Activated CD8-positive, alpha-beta T cell treated with anti-CD3 and anti-CD28 coated beads for 36 hours (primary cell): ENCODE measurements at places on chromosomes 16 and 17.

GRCh38 chr17:56425483-56425882 lies 168.0 kb upstream of the NOG start:
- H3K27me3 ChIP-seq: peaks cover 9% of the 10 kb centered on the region
- H3K4me3 ChIP-seq: no peak overlapping the region
- DNase-seq: no peak
- no peak overlapping the region for H3K27ac ChIP-seq

- H3K27ac ChIP-seq: no peak overlapping the region
- peaks cover 12% of the 10 kb centered on the region for H3K4me1 ChIP-seq
- DNase-seq: no peak
- H3K36me3 ChIP-seq: peaks cover 43% of the 10 kb centered on the region
- H3K4me3 ChIP-seq: no peak overlapping the region
- no peaks in the 10 kb centered on the region for H3K27me3 ChIP-seq
These were observed 13.5 kb downstream of the GLYR1 start for GRCh38 chr16:4833584-4833983.

DNA sequence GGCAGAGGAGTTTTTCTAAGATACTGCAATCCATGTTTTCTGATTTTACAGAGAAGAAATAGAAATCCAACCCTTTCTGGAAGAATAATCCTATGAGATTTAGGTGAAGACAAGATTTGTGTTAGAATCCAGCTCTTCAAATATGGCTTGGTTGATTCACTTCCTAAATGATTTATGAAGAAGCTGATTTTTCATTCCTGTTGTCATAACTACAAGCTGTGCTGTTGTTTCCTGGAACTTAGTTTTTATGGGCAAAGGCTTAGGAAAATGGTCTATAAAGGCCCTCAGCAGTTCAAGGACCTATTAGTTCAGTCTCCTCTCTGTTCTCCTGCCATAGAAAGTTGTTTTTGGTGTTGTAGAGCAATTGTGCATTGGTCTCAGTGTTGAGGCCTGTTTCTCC lies 174.2 kb upstream of the FAM20A start:
- H3K36me3 ChIP-seq: no peaks in the 10 kb centered on the region
- no peak for DNase-seq
- no peak overlapping the region for H3K4me3 ChIP-seq
- H3K4me1 ChIP-seq: peaks cover 4% of the 10 kb centered on the region

DNA sequence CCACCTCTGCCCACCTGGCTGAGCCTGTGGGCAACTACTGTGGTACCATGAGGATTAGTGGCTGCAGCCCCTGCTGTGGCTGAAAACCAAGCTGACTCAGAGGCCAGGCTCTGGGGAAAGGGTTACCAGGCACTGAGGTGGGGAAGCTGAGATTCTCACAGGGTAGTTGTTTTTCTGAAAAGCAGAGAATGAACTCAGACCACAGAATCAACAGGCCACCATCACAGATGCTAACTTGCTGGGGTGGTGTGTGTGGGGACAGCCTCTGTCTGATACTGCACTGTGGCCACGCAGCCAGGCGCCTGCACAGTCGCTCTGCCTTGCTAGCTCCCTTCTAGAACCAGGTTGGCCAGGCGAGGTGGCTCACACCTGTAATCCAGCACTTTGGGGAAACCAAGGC lies 28.8 kb downstream of the NPLOC4 start:
- H3K4me1 ChIP-seq: peaks cover 8% of the 10 kb centered on the region
- DNase-seq: peak; percentile 25
- peak overlapping the region; percentile 46 for H3K27ac ChIP-seq
- H3K4me3 ChIP-seq: no peak overlapping the region
- H3K27me3 ChIP-seq: no peaks in the 10 kb centered on the region
- H3K36me3 ChIP-seq: peaks cover 42% of the 10 kb centered on the region

DNA sequence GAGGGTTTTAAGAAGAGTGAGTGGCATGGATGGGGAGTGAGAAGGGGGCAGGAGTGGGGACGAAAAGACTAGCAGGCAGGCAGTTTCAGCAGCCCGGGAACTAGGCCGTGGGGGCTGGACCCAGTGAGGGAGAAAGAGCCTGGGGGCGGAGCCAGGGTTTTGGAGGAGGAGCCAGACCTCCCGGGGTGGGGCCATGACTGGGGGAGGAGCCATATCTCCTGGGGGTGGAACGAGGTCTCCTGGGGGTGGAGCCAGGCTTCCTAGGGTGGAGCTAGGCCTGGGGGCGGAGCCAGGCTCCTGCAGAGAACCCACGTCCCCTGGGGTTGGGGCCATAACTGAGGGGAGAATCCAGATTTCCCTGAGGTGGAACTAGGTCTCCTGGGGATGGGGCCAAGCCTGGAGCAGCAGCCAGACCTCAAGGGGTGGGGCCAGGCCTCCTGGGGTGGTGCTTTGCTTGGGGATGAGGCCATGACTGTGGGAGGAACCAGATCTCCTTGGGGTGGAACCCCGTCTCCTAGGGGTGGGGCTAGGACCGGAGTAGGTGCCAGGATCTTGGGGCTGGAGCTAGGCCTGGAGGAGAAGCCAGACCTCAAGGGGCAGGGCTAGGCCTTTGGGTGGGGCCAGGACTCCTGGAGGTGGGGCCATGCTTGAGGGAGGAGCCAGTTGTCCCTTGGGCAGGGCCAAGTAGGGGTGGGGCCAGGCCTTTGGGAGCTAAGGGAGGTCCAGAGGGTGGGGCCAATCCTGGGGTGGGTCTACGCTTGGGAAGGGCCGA lies 41.7 kb upstream of the JPH3 start:
- no peak overlapping the region for H3K27ac ChIP-seq
- DNase-seq: peak; percentile 44
- H3K4me3 ChIP-seq: no peak overlapping the region
- no peaks in the 10 kb centered on the region for H3K4me1 ChIP-seq
- peaks cover 4% of the 10 kb centered on the region for H3K27me3 ChIP-seq

DNA sequence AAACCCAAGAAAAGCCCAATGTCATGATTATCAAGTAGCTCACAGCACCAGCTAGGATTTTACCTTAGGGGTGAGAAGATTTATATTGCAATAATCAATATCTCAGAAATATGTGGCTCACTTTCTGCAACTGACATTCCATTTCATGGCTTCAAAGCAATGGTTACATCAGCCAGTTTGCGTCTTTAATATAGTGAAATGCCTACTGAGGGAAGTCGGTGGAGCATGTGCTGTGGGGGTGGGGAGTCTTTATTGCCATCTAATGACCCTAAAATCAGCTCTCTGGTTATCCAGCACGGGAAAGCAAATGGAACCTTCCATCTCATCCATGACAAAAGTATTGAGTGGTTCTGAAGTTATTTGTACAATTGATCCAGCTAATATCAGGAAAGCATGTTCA lies 395.5 kb downstream of the CA10 start:
- no peak for DNase-seq
- H3K27ac ChIP-seq: no peak overlapping the region
- H3K36me3 ChIP-seq: no peaks in the 10 kb centered on the region
- no peak overlapping the region for H3K4me3 ChIP-seq

DNA sequence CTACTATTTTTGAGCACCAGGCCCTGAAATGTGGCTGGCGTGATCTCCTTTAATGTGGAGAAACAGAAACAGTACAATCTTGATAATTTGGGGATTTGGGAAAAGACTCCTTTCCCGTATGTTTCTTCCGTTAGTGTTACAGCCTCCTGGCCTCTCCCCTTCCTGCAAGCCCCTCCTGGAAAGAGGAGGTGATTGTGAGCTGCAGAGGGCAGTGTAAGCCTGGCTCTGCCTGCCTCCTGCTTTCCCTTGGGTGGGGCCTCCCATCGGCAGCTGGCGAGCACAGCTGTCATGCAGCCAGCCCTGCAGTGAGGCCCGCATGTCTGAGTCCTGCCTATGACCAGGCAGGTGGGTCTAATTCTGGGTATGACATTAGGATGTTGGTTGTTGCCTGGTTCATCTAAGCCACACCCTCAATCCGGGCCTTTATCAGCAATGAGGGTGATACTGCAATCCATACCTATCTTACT lies 48.7 kb upstream of the WSB1 start:
- no peaks in the 10 kb centered on the region for H3K36me3 ChIP-seq
- peaks cover 11% of the 10 kb centered on the region for H3K4me1 ChIP-seq
- DNase-seq: peak; percentile 76
- no peak overlapping the region for H3K4me3 ChIP-seq
- H3K27ac ChIP-seq: no peak overlapping the region
- H3K27me3 ChIP-seq: peaks cover 10% of the 10 kb centered on the region

DNA sequence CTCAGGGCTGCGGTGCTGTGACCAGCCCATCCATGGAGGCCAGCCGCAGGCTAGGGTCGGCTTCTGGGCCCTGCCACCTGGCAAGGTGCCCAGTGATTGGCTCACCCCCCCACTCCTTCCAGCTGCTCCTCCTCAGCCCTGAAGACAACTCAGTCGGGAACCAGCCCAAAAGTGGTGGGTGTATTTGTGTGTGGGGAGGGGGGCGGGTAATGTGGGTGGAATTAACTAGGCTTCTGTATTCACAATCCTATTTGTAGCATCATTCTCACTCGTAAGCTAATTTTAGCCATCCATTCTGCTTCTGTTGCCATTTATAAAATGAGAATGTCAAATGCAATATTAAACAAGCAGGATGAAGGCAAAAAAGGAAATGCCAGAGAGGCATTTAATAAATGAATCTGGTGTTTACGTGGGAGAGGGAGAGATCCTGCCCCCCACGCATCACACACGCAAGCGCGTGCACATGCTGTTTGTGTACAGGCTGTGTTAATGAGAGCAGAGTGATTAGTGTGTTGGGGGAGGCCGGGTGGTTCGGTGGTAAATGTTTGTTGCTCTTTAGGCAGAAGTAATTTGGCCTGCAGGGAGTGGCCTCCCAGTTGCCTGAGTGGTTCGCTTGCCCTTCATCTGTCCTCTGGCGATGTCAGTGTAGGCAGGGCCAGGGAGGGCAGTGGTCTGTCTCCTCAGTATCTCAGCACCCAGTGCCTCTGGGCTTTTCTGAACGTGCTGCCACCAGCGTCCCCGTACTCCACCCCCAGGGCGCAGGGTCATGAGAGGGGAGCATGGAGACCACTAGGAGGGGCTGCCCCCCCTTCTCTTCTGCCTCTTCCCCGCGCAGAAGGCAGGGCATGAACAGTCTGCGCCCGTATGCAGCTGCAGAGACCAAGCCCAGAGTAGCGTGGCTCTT lies 140.1 kb downstream of the CCDC182 start:
- no peaks in the 10 kb centered on the region for H3K27me3 ChIP-seq
- H3K4me1 ChIP-seq: peaks cover 84% of the 10 kb centered on the region
- H3K36me3 ChIP-seq: peaks cover 10% of the 10 kb centered on the region
- peak overlapping the region; percentile 40 for H3K4me3 ChIP-seq

- no peak for DNase-seq
- H3K27me3 ChIP-seq: peaks cover 2% of the 10 kb centered on the region
- H3K27ac ChIP-seq: no peak overlapping the region
- peaks cover 5% of the 10 kb centered on the region for H3K4me1 ChIP-seq
- H3K36me3 ChIP-seq: no peaks in the 10 kb centered on the region
- H3K4me3 ChIP-seq: no peak overlapping the region
These were observed 65.2 kb upstream of the SMIM36 start for GRCh38 chr17:55576237-55576995.

GRCh38 chr17:35942588-35943186 lies 826 bp downstream of the LYZL6 start:
- DNase-seq: no peak
- H3K4me1 ChIP-seq: peaks cover 7% of the 10 kb centered on the region
- no peaks in the 10 kb centered on the region for H3K36me3 ChIP-seq
- no peak overlapping the region for H3K4me3 ChIP-seq
- H3K27ac ChIP-seq: no peak overlapping the region

DNA sequence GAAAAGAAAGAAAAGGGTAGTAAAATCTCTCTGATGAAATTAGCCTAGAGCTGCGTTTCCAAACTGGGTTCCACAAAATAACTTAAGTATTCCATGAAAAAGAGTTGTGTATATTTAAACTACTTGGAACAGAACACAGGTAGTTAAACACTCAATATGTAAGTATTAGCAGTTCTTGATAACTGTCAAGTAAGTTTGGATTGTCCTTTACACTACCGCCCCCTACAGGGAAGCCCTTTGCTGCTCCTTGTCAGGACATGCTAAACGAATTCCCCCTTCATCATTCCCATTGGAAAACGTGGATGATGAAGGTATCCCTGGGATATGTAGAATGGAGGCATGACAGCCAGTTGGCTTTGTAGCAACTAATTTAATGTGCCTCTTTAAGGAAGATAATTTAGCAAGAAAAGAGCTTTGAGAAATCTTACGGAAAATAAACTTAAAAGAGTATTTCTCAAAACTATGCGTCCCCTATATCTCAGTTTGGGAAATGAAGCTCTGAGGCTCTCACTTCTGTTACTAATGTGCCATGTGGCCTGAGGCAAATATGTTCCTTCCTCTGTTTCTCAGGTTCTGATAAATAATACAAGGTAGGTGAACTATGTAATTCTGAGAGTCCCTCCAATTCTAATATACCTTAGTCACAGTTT lies 18.8 kb downstream of the NCBP3 start:
- H3K27me3 ChIP-seq: no peaks in the 10 kb centered on the region
- H3K36me3 ChIP-seq: peaks cover 15% of the 10 kb centered on the region
- peak; percentile 89 for DNase-seq
- H3K27ac ChIP-seq: peak overlapping the region; percentile 25

- no peaks in the 10 kb centered on the region for H3K36me3 ChIP-seq
- DNase-seq: no peak
- H3K27ac ChIP-seq: no peak overlapping the region
- peaks cover 13% of the 10 kb centered on the region for H3K27me3 ChIP-seq
- no peak overlapping the region for H3K4me3 ChIP-seq
These were observed 471.3 kb downstream of the NPIPA7 start for GRCh38 chr16:16850274-16850673.

- no peak overlapping the region for H3K4me3 ChIP-seq
- H3K27ac ChIP-seq: no peak overlapping the region
- no peaks in the 10 kb centered on the region for H3K27me3 ChIP-seq
- DNase-seq: no peak
- H3K4me1 ChIP-seq: peaks cover 11% of the 10 kb centered on the region
These were observed 27.2 kb downstream of the ATF7IP2 start for GRCh38 chr16:10412935-10413601.

- H3K27ac ChIP-seq: no peak overlapping the region
- no peak overlapping the region for H3K4me3 ChIP-seq
- no peaks in the 10 kb centered on the region for H3K27me3 ChIP-seq
These were observed 206.2 kb downstream of the PRKCB start for GRCh38 chr16:24041834-24042631.

DNA sequence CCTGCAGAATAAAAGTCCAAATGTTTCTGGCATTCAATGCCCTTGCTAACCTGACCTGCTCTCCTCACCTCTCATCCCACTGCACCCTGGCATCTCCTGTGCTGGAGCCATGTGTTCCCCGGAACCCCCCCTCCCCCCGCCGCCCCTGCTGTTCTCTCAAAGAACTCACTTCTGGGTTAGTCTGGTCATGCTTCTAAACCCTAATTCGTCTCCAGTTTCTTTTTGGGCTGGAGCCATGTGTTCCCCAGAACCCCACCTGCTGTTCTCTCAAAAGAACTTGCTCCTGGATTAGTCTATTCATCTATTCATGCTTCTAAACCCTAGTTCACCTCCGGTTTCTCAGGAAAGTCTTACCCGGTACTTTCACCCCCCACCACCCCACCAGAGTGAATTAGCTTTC lies 808 bp upstream of the ALOX15 start:
- no peak overlapping the region for H3K4me3 ChIP-seq
- no peak overlapping the region for H3K27ac ChIP-seq
- H3K36me3 ChIP-seq: no peaks in the 10 kb centered on the region
- no peak for DNase-seq

GRCh38 chr17:29394761-29395160 lies 4.6 kb downstream of the TAOK1 start:
- H3K27ac ChIP-seq: no peak overlapping the region
- H3K27me3 ChIP-seq: no peaks in the 10 kb centered on the region
- H3K4me3 ChIP-seq: no peak overlapping the region
- DNase-seq: no peak
- peaks cover 30% of the 10 kb centered on the region for H3K4me1 ChIP-seq
- peaks cover 19% of the 10 kb centered on the region for H3K36me3 ChIP-seq
